Mesothelial cell of epicardium (in vitro differentiated cells): ENCODE measurements at places on chromosomes 3 and 15.

DNA sequence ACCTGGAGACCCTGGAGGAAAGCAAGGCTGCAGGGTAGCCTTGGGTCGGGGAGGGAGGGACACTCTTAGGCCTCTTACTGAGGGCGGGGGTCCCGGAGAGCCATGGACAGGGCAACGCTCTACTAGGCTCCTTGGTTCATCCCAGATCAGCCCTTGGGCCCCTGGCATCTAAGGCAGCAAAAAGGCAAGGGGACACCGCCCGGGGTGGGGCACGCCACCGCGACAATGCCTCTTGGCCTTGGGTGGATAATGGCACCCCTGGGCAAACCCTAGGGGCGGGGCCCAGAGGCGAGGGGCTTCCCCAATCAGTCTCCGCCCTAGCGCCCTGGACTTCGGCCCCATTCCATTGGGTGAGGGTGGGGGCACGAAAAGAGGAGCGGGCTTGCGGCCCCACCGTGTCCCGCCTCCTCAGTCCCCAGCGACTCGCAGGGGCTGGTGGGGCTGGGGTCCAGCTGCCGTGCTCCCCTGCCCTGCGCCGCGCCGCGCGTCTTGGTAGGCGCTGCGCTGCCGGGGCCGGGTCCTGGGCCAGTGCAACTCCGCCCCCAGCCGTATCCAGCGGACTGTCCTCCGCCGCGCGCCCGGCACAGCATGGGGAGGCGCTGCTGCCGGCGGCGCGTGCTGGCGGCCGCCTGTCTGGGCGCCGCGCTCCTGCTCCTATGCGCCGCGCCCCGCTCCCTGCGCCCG, at the start of gene CHST13:
CHST13 (plus strand) TSS at position 411 of the 684 bp plus-strand sequence; CDS start at position 589, 178 bp downstream.
- peak; percentile 56 for DNase-seq

DNA sequence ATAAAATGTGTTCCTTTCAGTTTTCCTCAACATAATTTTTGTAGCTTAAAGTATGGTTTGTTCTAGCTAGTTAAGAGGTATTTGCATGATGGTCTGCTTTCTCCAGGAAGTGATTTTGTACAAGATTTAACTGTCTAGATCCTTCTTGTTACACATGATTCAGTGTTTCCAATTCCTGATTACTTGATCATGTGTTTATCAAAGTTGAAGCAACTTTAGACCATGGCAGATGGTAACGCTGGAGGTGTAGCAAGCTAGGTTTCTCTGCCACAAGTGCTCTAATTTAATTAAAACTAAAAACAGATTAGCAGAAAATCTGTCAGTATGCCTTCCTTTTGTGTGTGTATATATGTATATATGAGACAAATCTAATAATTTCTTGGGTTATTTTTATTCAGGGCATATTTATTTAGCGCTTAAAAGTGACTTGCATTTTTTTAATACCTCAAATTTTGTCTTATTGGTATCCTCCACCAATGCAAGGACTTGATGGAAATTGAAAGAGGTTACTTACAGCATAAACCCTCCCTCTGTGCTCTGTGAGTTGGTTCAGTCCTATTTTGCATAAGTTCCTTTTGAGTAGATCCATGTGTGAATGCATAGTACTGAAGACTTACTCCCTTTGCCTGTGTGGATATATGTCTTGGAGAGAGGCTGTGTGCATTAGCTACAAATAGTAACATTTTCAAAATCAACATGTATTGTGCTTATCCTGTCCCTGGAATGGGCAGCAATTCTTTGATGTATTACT, 157.3 kb upstream of the CGNL1 start:
- no peak for DNase-seq

DNA sequence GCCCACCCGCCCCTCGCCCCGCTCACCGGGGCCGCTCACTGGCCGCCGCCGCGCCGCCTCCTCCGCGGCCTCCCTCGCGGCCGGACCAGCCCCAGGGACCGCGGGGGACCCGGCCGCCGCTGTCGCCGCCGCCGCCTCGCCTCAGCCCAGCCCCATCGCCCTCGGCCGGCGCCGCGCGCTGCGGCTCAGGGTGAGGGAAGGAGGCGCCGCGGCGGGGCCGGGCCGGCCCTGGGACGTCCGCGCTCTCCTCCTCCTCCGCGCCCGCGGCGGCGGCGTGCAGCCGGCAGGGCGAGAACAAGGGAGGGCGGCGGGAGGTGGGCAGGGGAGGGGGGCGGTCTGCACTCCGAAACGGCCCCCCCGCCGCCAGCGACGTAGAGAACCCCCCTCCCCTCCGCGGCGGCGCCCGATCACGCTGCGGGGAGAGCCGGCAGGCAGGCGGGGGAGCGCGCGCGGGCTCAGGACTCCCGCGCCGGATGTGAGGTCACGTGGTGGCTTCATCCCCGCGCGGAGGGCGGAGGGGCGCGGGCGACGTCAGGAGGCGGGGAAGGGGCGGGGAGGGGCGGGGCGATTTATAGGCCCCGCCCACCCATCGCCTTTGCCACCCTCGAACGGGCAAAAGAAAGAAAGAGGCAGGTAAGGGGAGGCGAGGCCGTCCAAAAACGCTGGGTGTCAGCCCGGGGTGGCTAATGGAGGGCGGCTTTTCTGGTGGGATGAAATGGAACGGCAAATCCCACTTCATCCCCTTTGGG, at the start of gene ATP13A3:
ATP13A3 (minus strand) TSS at position 463 of the 749 bp plus-strand sequence. CDS start 24,812 bp downstream, outside the sequence.
- peak; percentile 84 for DNase-seq

DNA sequence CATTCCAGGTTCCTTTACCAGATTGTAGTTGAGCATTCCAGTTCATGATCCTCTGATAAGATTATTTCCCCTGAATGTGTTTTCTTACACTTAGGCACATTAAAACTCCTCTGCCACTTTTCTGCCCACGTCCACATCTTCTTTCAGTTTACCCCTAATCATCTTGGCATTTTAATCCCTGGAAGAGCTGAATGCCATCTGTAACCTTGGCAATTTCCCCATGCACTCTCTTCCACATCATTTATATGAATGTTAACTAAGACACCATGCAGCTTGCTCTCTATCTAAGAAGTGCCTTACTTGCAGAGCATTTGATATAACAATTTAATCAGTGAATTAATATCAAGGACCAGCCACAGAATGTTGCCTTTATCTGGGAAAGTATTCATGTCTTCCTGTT, 25.8 kb downstream of the TIMP4 start:
- DNase-seq, result no peak

- no peak for DNase-seq
Measured at GRCh38 chr3:115217678-115218451, 70.8 kb upstream of the ZBTB20 start.

- DNase-seq, result no peak
Measured at GRCh38 chr15:93178371-93178770, 89.4 kb upstream of the RGMA start.

DNA sequence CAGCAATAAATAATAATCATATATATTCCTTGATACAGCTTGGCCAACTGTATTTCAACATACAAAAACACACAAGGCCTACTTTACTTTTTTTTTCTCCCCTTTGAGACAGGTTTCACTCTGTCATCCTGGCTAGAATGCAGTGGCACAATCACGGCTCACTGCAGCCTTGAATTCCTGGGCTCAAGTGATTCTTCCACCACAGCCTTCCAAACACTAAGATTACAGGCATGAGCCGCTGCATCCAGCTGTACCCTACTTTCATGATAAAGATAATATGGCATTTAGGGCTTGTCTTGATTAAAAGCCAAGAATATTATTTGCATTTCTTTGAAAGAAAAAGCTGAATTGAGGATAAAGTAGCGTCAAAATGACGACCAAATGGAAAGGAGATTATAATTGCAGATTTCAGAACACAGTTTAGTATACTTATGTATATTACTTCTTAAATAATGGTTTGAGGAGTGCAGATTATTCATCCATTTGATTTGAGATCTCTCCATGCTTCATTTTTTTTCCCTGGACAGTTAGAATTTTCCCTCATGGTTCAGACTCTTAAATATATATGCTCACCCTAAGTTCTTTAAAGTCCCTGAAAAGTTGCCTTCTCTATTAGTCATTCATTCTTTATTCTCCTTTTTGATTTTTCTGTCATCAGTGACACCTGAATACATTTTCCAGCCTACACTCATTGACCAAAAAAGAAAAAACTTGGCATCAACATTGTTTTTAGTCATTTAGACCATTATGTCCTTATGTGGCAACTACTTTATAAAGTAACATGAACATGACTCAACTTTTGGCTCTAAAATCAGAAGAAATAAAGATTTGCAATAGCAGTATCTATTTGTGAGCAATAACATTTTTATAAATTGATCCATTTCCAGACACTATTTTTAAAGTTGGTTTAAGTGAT, 48.5 kb upstream of the MLF1 start:
- DNase-seq, result no peak
